ENCODE measurements at places on chromosomes 5 and 9.

DNA sequence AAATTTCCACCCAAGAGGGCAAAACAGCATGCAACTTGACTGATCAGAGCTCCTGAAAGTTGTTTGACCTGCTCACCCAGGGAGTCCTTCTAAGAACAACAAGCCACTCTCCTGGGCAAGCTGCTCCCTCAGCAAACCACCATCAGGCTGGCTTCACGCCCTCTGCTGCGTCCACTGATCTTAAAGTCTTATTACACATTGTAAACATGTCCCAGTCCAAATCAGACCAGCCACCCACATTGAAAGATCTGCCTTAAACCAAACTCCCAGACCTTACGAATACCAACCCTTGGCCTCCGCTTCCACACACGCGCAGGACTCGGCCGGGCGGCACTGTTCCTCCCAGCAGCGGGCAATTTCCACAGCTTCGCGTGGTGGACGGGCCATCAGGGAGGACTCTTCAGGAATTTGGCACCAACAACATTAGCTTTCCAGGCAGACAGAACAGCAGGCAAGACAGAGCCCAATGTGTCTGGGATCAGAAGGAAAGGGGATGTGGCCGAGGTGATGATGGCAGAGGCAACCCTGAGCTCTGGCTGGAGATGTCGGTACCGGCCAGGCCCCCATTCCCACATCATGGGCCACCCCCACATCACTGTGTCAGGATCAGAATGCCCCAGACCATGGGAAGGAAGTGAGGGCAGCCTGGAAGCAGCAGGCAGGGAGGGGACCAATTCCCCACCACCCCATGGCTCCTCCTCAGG lies 56.8 kb downstream of the SEMA4D start:
- DNase-seq, result no peak

DNA sequence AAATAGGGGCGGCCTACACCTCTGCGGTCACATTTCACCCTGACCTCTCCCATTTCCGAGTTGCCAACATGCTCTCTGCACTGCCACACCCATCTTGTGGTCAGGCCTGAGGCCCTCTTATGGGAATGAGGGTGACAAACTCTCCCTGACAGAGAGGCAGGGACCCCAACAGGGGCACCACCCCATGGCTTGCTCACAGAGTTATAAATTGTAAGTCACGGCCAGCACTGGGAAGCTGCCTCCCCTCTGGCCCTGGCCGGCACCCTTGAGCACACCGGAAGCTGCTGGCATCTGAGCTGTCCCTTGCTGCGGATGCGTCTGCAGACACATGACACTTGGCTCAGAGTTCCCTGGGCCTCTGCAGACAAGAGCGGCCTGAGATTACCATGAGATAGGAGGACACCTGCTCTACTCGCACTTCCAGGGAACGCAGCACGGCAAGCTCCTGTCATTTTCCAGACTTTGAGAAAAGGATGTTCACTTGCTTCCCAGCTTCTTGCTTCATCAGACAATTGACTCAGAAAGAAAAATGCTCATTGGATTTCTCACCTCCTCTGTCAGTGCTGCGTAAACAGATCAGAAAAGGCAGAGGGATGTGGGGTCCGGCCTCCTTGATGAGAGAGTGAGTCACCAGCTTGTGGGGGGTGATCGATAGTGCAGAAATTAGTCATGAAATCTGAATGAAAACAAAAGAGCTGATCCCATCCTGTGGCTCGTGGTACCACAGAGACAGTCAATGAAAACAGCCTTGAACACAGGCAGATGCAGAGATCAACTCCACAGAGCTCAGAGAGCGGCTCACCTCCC lies 269.8 kb downstream of the SYK start:
- DNase-seq, result no peak

GRCh38 chr5:21856987-21857386 lies 996.2 kb downstream of the CDH12 start:
- no peak for DNase-seq

DNA sequence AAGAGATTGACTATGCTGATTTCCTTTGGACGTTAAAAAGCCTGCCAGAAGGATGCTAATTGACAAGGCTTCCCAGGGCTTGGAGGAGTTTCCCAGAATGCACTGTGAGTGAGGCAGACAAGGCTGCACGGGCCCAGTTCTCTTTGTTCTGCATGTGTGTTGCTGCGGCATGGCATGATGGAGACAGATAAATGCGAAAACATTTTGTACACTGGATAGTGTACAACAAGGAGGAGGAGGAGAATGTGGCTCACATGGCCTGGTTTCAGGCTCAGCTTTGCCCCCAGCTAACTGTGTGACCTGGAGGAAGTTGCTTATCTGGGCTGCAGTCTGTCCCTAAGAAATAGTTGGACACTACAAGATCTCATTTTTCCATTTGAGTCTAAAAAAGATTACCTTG lies 135.5 kb upstream of the CPEB4 start:
- no peak for DNase-seq

- no peak for DNase-seq
These were observed 172.3 kb upstream of the MVB12B start for GRCh38 chr9:126154182-126154827.

DNA sequence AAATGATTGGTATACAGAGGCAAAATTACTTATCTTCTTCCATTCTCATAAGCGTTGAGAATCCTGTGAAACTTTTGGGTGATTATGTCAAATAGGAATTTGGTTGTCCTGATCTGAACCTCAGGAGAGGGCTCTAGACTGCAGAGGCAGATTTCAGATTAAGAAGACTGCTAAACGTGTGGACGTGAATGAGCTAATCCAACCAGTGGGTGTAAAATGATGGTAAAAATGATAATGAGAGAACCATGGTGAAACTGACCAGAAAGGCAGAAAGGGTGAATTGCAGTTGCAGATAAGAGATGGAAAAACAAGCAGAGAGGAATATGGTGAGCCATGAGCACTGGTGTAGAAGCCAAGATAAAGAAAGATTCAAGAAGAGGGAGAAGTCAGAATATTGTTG lies 1200.2 kb upstream of the CDH6 start:
- no peak for DNase-seq

DNA sequence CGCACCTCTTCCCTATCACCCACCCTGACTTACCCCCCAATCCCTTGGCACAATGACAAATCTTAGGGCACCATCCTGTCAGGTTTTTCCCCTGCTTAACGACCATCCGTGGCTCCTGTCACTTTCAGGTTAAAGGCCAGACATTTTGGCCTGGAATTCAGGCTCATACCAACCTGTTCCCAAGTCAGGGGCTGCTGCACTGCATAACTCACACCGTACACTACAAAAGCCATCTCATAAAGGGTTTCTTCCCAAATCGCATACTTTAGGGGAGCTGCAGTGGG lies 7.5 kb upstream of the AKNA start:
- DNase-seq, result no peak
